Stimulated activated CD8-positive, alpha-beta memory T cell treated with anti-CD3 and anti-CD28 coated beads, Interleukin-2, amount 100 ng/mL, for 1 hour (primary cell): ENCODE measurements at places on chromosomes 7 and 10.
A peak's percentile ranks its signal among the peaks of the same experiment; 100 is the strongest.

DNA sequence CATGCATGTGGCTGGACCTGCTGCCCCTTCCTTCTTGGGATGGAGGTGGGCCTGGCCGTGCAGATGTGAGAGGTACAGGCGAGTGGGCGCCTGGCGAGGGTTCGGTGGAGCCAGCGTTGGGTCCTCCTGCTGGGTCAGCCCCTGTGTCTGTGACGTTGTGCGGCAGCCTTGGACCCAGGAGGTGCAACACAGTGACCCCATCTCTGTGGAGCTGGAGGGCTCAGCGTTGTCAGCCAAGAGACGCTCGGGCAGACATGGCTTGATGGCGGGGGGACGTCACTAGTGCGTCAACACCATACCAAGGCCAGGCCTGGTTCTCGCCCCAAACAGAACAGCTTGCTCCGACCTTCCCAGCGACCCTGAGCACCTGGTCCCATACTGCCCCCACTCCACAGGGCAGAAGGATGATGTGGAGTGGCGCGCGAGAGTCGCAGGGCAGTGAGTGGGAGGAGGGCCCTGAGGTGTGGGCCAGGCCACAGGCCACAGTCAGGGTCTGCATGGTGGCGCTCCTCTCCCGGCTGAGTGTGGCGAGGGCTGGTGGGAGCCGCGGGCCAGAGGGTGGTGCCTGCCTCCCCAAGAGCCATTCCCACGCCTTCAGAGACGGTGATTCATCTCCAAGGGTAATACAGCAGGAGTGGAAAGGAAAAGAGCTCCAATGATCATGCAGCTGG is 184.4 kb downstream of the DNAJB6 start:
- no peak for DNase-seq

DNA sequence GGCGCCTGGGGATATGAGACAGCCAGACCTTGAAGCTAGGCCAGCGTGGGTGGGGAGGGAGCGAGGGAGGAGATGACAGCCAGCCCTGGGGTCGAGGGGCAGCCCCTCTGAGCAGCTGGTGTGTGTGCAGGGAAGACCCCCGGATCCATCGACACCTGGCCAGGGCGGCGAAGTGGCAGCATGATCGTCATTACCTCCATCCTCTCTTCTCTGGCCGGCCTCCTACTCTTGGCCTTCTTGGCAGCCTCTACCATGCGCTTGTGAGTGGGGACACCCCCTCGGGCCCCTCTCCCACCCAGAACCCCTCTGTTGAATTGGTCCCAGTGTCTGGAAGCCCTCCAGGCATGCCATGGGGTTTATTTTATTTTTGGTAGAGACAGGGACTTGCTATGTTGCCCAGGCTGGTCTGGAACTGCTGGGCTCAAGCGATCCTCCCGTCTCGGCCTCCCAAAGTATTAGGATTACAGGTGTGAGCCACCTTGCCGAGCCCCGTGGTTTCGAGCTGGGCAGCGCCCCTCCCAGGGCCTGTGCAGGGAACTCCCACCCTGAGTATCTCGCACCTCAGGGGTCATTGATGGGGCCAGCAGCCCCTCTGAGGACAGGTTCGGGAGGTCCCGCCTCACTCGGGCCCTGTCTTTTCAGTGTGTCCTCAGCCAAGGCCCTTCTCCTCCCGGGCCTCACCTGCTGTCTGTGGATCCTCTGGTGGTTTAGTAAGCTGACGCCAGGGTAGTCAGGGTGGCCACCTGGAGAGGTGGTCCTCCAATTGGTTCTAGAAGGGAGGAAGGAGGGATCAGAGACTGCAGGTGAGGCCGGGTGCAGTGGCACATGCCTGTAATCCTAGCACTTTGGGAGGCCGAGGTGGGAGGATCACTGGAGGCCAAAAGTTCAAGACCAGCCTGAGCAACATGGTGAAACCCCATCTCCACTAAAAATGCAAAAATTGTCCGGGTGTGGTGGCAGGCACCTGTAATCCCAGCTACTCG is 3.8 kb downstream of the UPK3B start:
- no peak for DNase-seq

- no peak for DNase-seq
These were observed 19.7 kb downstream of the FOXL3 start for GRCh38 chr7:309586-310228.

- DNase-seq, result no peak
These were observed 56.4 kb downstream of the TMEM106B start for GRCh38 chr7:12267542-12267941.

- DNase-seq, result no peak
These were observed 44.0 kb downstream of the SLC18A2 start for GRCh38 chr10:117284716-117285494.

DNA sequence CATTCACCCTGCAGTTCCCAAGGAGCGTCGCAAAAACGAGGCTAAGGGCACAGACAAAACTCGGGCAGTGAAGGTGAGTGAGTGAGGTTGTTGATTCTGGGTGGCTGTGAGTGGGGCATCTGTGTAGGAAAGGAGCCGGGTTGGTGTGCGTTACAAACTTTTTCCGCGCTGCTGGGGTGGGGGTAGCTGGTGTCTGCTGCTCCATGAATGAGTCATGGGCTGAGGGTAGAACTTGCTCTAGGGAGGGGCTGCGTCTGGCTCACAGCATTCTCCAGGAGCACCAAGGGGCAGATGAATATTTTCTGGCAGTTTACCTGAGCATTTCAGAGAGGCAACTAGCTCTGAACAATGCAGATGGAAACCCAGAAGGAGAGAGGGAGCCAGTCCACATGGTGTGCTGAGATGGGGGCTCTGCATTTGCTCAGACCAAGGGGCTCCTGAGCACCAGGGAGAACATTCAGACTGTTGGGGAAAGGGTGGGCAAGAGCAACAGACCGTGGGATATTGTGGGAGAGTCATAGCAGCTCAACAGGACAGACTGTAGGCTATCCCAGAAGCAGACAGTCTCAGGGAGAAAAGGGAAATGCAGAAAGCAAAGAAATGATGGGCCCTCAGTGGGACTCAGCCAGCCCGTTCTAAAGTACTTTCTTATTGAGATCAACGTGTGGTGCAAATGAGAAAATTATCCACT is 18.8 kb downstream of the NOBOX start:
- DNase-seq, result no peak

DNA sequence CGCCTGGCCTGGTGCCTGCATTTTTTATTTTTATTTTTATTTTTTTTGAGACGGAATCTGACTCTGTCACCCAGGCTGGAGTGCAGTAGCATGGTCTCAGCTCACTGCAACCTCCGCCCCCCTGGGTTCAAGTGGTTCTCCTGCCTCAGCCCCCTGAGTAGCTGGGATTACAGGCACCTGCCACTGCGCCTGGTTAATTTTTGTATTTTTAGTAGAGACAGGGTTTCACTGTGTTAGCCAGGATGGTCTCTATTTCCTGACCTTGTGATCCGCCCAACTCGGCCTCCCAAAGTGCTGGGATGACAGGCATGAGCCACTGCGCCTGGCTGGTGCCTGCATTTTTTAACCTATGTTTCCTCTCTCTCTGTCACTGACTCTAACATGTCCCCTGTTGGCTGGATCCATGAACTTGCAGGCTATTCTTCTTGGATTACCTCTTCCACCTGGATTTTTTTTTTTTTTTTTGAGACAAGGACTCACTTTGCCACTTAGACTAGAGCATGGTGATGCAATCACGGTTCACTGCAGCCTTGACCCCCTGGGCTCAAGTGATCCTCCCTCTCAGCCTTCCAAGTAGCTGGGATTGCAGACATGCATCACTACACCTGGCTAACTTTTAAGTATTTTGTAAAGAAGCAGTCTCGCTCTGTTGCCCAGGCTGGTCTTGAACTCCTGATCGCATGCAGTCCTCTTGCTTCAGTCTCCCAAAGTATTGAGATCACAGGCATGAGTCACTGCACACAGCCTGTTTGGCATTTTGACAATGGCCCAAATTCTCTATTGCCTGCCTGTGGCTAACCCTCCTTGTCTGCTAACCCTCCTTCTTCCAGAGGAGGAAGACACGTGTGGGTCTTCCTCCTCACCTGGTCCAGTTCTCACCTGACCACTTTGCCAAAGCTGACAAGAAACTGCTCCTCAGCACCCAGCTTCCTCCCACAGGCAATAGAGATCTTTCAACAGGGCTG is 23.0 kb upstream of the PRPF18 start:
- no peak for DNase-seq

DNA sequence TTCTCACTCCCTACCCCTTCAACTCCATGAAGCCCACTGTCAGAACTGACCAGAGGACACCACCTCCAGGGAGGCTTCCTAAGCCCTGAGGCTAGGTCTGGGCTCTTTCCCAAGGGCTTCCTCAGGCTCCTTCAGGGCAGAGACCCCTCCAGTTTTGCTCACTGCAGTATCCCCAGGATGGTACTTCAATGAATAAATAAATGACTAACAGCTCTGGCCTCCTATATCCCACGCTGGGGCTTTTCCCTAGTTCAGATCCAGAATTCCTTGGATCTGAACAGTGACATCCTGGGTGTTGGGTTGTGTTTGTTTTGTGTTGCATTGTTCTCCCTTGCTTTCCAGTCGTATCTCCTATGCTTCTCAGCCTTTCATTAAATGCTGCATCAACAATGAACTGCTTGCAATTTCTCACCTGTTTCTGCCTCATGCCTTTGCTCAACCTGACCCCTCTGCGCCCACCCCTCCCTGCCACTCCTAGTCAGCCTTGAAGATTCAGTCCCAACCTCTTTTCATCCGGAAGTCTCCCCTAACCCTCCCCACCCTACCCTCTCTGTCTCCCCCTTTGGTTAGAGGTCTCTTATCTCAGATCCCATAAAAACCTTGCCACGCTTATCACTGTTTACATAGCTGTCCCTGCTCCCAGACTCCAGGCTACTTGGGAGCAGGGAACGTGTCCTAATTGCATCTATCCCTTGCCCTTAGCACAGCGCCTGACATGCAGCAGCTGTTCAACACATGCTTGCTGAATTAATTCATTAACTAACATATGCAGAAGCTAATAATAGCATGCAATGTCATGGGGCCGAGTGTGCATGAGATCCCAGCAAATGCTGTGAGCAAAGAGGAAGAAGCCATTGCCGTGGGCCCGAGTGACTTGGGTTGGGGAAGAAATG is 41.7 kb downstream of the PPP1R3C start:
- no peak for DNase-seq

DNA sequence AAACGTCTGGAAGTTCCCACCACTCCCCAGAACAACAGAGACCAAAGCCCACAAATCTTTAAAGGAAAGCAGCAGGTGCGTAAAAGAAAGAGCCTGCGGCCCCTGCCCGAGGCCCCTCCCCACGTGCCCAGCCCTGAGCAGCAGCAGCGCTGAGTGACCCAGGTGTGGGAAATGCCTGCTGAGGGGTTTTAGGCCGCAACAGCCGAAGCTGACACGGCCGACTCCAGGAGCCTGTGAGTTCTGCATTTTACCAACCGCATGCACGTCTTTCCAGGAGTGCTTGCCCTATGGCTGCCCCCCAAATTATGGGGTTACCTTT is 1.6 kb upstream of the KNDC1 start:
- no peak for DNase-seq

- DNase-seq, result no peak
These were observed 36.6 kb downstream of the GTF2IRD1 start for GRCh38 chr7:74489997-74490945.

- no peak for DNase-seq
These were observed 26.6 kb downstream of the ZNF775 start for GRCh38 chr7:150405584-150406311.

GRCh38 chr10:129850316-129850715 is 113.8 kb downstream of the EBF3 start:
- no peak for DNase-seq

- DNase-seq, result no peak
These were observed 86.2 kb upstream of the ANLN start for GRCh38 chr7:36303202-36304098.

DNA sequence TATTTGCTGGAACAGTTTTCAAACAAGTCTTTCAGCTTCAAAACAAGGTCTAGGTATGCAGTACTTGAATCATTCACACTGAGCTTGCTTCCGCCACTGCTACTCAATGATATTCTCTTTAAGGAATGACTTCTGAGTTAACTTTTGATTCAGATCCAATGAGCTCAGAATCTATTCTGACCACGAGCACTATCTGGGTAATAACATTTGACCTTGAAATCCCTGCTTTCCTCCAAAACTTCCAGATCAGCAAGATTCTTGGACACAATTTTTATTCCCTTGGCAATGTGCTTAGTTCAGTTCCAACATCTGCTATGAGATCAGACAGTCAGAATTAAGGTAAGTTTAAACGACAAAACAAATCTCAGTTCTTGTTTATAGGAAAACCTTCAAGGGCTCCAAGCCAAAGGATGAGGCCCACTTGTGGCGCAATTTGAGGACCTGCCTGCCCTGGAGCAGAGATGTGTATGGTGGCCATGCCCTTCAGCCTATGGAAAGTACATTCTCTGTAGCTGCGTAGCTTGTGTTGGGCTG is 87.2 kb downstream of the RNF216 start:
- DNase-seq, result no peak

DNA sequence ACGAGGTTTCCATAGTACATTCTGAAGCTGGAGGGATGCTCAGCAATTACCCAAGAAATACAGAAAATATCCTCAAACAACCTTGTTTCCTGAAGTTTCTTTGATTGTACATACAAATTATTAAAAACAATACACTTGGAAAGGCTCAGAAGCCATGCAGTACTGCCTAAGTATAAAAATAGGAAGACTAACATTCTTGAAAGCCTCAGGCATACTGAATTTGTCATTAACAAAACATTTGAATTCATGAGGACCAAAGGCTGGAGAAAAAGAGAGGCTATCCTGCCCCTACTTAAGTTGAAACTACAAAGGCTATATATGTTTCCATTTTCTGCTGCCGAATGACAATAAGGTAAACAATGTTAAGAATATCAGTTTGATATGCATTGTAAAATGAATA is 54.3 kb upstream of the SGCE start:
- DNase-seq, result no peak

GRCh38 chr10:104139221-104139620 is 17.2 kb downstream of the SFR1 start:
- DNase-seq, result no peak

GRCh38 chr10:113950268-113950667 is 93.4 kb upstream of the ADRB1 start:
- no peak for DNase-seq

DNA sequence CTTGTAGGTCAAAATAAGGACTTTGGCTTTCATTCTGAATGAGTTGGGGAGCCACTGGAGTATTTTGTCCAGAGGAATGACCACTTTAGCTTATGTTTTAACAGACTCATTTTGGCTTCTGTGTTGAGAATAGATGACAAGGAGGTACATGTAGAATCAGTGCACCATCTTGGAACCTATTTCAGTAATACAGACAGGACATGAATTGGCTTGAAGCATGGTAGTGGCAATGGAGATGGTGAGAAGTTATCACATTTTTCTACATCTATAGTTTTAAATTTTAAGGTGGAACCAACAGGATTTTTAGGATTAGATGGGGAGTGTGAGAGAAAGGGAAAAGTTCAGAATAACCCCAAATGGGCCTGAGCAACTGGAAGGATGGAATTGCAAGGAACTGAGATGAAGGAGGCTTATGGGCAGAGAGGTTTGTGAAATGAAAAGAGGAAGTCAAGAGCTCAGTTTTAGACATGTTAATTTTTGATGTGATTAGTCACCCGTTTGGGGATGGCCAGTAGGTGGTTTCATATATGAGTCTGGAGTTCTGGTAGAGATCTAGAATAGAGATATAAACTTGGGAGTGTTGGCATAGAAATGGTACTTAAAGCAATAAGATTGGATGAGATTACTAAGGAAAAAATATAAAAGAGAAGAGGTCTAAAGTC is 89.2 kb upstream of the JAZF1 start:
- DNase-seq, result no peak

GRCh38 chr10:119028900-119029612 is 458 bp upstream of the NANOS1 start:
- DNase-seq, result peak; percentile 59

GRCh38 chr7:80206763-80207162 is 72.1 kb downstream of the GNAI1 start:
- no peak for DNase-seq

- peak; percentile 19 for DNase-seq
These were observed at the start of gene CDCA7L for GRCh38 chr7:21945454-21946221. TSS of gene CDCA7L (minus strand) at chr7:21945899. CDS start at chr7:21945804, 95 bp downstream.

- no peak for DNase-seq
These were observed 50.4 kb upstream of the C7orf33 start for GRCh38 chr7:148540041-148540738.
